ENCODE measurements at places on chromosomes 7 and 10. TPM values are rescaled to one million over a fixed set of nuclear protein-coding genes. Genes with fewer than 3 reads are reported as not detected.

DNA sequence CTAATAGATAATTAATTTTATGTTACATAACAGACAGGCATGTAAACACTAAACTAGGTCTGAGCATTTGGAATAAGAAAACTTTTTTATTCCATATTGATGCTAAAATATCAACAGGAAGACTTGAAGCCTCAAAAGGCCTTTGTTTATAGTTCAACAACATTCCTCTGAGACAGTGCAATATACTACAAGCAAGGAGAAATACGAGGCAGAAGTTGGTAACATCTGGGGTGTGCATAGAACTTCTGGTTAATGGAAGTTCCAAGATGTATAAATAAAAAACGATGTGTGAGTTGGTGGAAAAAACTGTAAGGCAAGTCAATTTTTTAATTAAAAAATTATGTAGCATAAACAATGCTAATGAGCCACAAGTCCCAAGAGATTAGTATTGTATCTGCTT, 139.6 kb downstream of the SKAP2 start:
- no peak for DNase-seq

DNA sequence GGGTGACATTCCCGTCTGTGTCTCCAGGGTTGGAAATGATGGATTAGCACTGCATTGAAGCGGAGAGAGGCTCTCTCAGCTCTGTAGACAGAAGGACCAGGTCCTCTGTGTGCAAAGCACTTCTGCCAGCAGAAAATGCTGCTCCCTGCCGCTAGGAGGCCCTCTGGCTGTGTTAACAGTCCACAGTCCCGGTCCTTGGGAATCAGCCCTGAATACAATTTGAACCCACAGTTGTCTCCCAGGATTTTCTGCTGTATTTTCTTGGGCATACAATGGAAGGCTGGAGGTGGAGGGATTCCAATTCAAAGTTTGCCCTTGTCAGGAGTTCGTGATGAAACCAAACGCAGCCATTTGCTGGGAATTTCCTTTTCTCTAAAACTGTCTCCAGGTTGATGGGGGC, 205.2 kb downstream of the GLRX3 start:
- no peak for DNase-seq

DNA sequence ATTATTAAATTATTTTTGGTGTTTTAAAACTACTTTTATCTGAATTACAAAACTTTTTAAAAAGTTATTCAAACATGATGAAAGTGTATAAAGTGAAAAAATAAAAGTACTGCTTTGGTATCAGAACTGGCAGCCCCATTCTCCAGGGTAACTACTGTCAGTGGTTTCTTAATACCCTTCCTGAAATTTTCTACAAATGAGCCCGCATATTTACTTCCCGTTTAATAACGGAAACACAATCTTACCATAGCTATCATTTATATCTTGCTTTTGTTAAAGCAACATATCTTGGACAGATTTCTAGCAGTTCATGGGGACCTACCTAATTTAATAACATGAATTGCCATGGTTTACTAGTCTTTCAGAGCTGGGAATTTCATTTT, 249.9 kb downstream of the RNLS start:
- DNase-seq: no peak

DNA sequence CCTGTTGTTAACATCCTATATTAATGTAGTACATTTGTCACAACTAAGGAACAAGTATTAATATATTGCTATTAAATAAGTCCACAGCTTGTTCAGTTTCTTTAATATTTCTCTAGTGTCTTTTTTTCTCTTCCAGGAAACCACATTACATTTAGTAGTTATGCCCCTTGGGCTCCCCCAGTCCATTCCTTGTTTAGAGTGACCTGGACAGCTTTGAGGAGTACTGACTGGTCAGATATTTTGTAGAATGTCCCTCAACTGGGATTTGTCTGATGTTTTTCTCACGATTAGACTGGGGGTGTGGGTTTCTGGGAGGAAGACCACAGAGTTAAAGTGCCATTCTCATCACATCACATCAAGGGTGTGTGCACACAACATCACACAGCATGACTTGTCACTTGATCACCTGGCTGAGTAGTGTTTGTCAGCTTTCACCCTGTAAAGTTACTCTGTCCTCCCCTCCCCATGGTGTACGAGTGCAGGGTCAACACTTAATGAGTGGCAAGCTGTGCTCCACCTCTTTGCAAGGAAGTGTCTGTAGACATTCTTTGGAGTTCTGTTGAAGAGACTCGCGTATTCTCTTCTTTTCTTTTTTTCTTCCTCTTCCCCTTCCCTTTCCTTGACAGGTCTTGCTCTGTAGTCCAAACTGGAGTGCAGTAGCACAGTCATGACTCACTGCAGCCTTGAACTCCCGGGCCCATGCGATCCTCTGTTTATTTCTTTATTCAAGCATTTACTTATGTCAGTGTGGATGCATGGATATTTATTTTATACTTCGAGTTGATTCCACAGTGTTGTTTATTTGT, 10.2 kb downstream of the LMTK2 start:
- peak; percentile 57 for DNase-seq

DNA sequence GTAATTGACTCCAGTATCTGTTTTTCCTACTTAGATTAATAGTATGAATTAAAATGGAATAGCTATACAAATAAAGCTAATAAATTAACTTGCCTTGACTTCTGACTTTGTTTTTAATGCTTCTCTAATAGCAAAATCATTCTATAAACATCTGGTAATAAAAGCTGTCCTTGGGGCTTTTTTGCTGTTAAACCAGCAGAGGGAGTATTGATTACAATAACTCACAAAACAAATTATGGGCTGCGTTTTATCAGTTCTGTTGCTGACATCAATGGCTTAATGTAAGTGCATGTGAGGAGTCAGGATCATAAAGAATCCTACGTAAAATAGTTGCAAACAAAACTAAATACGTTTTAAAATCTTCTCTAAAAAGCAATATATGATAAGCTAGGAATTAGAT, 667.8 kb downstream of the PCDH15 start:
- no peak for DNase-seq

GRCh38 chr10:121043124-121043849, 192.1 kb downstream of the WDR11 start:
- no peak for DNase-seq

- DNase-seq: no peak
Observed at GRCh38 chr7:68720697-68721096, 877.6 kb upstream of the AUTS2 start.

GRCh38 chr7:144720149-144720548, 115.7 kb downstream of the TPK1 start:
- no peak for DNase-seq

- no peak for DNase-seq
Observed at GRCh38 chr10:24897326-24897926, 55.0 kb downstream of the PRTFDC1 start.

GRCh38 chr10:128097783-128098182, 28.4 kb downstream of the MKI67 start:
- DNase-seq: no peak

DNA sequence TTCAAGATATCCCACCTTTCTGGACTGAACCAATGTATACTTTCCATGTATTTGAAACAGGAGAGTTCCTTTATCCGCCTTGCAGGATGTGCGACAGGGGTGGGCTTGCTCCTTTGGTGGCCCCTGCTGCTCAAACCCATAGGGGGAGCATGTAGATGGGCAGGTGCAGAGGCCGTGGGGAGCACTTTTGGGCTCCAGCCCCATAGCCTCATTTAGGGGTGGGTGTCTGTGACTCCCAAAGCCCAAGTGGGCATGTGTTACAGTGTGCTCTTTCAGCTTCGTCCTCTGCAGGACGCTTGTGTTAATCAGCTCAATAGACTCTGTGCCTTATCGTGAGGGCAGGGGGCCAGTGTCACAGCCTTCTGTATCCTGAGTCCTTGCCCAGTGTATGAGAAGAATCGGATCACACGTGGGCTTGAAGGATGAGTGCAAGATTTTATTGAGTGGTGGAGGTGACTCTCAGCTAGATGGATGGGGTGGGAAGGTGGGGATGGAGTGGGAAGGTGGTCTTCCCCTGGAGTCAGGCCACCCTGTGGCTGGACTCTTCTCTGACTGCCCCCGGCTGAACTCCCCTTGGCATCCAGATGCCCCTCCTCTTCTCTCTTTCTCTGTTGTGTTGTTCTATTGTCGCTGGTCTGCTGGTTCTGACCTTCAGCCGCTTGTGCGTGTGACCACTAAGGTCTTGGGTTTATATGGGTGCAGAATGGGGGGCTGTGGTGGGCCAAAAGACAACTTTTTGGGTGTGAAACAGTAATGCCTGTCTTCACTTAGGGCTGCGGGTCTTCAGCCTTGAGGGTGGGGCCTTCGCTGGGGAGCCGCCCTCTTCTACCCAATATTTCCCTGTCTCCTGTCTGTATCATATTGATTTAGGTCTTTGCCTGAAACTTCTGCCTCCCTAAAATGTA, 262.2 kb downstream of the GLRX3 start:
- peak; percentile 19 for DNase-seq

DNA sequence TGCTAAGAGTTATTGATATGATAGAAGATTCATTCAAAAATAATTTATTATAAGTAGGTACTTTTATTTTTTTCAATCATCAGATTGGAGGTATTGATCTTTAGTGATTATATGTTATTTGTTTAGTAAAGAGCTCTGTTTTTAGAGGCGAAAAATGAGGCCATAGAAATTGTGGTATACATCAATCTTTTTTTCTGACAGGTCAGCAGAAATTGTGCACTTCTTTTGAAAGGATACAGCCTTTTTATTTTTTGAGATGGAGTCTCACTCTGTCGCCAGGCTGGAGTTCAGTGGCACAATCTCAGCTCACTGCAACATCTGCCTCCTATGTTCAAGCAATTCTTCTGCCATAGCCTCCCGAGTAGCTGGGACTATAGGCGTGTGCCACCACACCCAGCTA, 292.1 kb downstream of the BAMBI start:
- no peak for DNase-seq

The TRIM50 gene
- 5.4 TPM for total RNA-seq

The PLOD3 gene
- 101 TPM for total RNA-seq

The SMNDC1 gene
- 10.5 TPM for total RNA-seq
